ENCODE measurements at places on chromosomes 16 and 17.

GRCh38 chr16:56331915-56332314 lies 93.4 kb downstream of the AMFR start:
- DNase-seq = no peak

DNA sequence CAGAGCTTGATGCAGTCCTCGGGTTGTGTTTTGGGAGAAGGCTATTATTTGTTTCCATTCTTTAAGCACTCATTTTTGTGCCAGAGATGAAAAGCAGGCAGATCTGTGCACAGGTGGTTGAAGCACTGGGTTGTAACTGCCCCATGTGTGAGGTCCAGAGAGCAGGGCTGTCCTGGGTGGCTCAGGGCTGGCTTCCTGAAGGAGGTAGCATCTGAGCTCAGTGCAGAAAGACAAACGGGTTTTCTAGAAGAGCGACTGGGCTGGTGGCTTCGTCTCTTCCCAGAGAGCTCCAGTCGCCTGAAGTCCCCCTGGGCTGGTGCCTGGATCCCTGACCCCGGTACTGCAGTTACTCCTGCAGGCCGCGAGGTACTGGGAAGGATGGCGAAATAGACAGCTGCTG lies 274.0 kb downstream of the SNX29 start:
- DNase-seq = no peak

DNA sequence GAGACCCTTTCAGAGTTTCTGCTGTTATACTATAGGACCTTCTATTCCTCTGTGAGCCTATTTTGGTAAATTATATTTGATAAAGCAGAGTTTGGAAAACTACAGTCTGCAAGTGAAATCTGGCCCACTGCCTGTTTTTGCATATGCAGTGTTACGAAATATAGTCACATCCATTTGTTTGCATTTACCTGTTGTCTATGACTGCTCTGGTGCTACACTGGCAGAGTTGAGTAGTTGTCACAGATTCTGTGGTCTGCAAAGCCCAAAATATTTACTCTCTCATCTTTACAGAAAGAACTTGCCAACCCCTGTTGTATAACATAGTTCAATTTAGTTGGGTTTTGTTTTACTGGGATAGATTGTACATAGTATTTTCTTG lies 42.3 kb downstream of the TNRC6A start:
- DNase-seq = no peak

DNA sequence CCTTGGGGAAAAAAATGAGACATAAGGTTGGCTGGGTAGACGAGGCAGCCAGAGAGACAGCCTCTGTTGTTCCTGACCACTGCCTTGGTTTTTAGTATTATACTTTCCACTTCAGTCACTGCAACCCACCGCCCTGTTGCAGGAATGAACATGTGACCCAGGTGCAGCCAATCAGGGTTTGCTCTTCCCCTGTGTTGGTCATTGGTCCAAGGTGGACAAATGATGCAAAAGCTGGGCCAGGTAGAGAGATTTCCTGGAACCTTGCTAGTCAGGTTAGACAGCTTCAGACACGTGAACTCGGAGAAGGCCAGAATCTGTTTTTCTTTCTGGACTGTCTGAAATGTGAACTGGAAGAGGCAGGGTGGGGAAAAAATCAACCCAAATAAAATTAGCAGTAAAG lies 452.4 kb upstream of the RBFOX1 start:
- no peak for DNase-seq

GRCh38 chr17:58007781-58008706 lies 998 bp upstream of the SRSF1 start:
- DNase-seq = no peak

- DNase-seq = no peak
These were observed 11.5 kb downstream of the SLC46A1 start for GRCh38 chr17:28394337-28395116.

DNA sequence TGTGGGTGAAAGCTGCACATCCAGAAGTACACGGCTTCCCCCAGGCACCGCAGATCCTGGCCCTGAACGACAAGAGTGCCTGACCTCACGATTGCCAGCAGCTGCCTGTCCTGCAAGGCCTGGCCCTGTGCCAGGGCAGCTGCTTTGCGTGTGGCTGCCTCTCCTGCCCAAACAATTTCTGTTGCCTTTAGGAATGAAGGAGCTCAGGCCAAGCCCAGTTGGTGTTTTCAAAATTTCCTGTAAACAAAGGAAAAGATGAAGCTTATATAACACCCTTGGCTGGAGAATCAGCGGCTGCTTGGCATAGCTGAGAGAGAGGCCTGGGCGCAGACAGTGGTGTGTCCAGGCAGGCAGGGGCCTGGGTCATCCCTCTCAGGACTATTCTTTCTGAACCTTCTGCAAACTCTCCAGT lies 11.7 kb upstream of the SLC47A2 start:
- DNase-seq = peak; percentile 91

- DNase-seq = no peak
These were observed 12.1 kb downstream of the TBC1D26 start for GRCh38 chr17:15744074-15744676.

DNA sequence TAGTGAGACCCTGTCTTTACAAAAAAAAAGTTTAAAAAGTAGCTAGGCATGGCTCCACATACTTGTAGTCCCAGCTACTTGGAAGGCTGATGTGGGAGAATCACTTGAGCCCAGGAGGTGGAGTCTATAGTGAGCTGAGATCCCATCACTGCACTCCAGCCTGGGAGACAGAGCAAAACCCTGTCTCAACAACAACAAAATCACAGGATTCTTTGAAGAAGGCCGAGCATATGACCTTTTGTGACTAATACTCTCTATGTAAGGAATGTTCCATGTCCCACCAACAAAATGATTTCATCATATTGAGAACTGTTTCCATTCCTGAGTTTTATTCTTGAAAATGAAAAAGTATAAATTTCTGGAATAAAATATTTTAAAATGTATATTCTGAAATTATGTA lies 58.9 kb upstream of the EFCAB3 start:
- DNase-seq = no peak

DNA sequence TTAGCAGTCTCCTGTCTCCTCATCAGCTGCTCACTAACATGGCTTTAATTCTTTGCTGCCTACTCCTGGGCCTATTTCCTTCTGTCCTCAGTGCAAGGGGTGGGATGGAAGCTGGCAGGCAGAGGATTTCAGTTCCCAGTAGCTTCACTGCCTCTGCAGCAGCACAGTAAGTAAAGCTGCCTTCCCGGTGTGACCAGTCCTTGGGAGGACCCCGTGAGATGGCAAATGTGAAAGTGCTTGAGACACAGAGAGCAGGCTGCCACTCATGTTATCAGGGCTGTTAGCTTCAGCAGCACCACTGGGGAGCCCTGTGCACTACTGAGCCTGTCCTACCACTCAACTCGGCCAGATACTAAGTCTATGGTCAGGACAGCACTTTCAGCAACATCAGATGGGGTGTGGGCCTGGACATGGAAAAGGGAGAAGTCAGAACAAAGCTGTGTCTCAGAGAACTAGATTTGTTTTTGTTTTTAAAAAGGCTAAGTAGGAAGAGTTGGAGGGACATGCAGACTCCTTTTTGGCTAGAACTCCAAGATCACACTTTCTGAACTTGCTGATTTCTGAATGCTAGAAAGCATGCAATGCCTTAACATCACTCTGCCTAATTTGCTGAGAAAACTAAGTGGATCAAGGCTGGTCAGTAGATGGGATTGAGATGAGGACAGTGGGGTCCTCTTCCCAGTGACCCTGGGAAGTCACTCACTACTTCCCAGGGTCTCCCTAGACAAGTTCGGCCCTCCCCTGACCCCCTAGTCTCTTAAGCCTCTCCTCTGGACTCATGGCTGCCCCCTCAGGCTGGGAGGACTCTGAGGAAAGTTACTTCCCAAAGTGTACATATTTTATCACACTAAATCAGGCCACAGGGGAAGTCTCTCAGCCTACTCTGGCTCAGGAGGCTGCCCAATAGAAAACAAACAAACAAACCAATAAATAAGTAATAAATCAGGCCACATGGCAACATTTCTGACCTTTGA lies 1.1 kb downstream of the ACSF2 start:
- DNase-seq = no peak

DNA sequence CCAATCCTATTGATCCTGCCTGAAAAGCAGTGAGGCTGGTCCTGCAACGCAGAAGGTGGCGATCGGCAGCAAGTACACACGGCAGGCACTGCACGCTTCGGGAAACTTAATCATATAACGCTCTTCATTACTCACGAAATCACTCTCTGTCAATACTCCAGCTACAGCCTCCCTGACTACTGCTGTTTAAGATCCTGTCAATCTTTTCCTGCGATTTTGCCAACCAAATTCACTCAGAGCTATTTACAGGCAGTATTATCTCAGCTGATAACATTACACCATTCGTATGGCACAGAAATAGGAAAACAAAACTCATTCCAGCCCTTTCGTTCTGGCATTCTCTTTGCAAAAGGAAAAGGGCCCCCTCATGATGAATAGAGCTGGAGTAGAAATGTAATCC lies 262.4 kb upstream of the CDH8 start:
- DNase-seq = no peak

- DNase-seq = no peak
These were observed 15.6 kb downstream of the QPRT start for GRCh38 chr16:29694384-29695195.

- DNase-seq = no peak
These were observed 1.4 kb upstream of the SLX4 start for GRCh38 chr16:3612510-3613466.

DNA sequence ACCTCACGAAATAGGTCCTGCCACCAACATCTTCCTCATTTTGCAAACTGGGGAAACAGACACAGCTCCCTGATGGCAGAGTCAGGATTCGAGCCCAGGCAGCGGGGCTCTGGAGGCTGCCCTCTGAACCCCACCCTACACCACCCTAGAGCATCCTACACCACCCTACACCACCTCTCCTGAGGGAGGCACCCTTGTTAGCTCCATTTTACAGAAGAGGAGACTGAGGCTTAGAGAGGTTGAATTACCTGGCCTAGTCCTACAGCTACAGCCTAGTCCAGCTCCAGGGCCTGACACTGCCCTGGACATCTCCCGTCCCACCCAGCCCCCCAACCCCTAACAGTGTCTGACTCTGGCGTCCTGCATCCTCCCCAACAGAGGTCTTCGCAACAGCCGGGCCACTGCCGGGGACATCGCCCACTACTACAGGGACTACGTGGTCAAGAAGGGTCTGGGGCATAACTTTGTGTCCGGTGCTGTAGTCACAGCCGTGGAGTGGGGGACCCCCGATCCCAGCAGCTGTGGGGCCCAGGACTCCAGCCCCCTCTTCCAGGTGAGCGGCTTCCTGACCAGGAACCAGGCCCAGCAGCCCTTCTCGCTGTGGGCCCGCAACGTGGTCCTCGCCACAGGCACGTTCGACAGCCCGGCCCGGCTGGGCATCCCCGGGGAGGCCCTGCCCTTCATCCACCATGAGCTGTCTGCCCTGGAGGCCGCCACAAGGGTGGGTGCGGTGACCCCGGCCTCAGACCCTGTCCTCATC lies 3.2 kb upstream of the NECAB2 start:
- DNase-seq = no peak

DNA sequence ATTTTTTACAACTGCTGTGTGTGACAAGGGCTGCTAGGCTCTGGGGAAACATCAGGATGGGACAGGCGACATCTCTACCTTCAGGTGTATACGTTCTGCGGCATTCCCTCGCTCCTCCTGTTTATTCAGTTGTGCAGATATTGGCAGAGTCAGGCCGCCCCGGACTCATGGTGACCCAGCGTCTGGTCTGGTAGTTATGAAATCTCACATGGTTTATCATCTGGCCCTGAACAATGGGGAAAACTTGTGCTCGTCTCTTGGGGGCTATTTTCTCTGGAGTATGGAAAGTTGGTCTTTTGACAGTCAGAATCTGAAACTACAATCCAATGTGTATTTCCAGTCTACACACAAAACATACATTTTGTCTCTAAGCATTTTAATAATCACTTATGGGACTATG lies 3.3 kb downstream of the MARCHF10 start:
- DNase-seq = no peak

GRCh38 chr16:5064915-5065314 lies 841 bp downstream of the C16orf89 start:
- peak; percentile 85 for DNase-seq

GRCh38 chr17:73872816-73873215 lies 228.6 kb upstream of the SDK2 start:
- DNase-seq = no peak

GRCh38 chr17:29568331-29569244 lies at the start of gene TP53I13:
TSS of gene TP53I13 (plus strand) at chr17:29568701. CDS start at chr17:29568759, 58 bp downstream.
- peak; percentile 94 for DNase-seq

DNA sequence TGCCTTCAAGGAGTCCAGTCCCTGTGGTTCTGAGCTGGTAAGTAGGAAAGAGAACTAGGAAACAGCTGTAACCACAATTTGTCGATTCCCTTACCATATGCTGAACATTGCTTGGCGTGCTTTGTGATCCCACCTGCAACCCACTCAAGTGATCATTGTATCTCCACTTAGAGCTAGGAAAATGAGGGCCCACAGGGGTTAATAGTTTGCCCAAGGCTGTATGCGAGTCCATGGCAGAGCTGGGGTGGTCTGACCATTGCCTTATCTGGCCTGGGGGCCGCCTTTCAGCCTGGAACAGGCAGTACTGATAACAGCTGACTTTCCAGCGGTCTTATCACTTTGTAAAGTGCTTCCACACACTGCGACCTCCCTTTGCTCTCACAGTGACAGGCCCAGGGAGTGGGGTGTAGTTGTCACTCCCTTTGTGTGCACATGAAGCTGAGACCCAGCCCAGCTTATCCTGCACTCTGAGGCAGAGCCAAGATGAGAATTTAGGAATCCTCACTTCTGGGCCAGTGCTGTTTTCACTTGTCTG lies 9.8 kb downstream of the MYL4 start:
- no peak for DNase-seq

GRCh38 chr17:63966646-63967264 lies 6.0 kb downstream of the SCN4A start:
- no peak for DNase-seq

DNA sequence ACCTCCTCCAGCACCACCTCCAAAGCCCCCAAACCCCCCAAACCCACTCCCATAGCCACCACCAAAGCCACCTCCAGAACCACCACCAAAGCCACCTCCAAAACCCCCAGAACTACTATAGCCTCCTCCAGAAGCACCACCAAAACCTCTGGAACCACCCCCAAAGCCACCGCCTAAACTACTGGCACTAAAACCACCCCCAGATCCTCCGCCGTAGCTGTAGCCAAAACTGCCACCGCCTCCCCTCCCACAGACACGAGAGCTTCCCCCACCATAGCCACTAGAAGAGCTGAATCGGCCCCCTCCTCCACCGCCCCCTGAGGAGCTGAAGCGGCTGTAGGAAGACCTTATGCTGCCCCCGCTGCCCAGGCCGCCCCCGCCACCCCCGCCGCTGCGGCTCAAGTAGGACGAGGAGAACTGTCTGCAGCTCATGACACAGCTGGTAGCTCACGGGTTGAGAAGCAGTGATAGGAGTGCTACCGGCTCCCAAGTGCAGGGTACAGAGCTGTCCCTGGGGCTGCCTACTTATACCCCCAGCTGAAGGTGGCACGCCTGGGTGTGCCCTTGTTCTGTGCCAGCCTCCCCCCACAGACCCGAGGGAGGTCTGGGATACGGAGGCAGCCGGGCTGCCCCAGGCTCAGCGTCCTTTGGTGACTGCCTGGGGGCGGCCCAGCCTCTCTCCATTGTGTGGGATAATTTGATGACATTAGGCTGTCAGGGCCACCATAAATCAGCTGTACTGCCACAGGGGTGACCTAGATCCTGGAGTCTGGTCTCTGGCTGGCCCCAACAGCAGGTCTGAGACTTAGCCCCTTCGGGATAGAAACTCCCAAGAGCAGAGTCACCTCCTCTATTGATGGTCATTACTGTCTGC lies at the start of gene KRT9:
KRT9 (minus strand) TSS at position 499 of the 874 bp plus-strand sequence; CDS start at position 432, 67 bp downstream.
- no peak for DNase-seq

All from upper lobe of right lung (tissue), 1 donor.